ENCODE measurements at places on chromosomes 3 and 15.

GRCh38 chr15:35505141-35505540 is 40.8 kb downstream of the DPH6 start:
- DNase-seq, result no peak

- peak; percentile 66 for DNase-seq
Observed at GRCh38 chr3:152376351-152377183, 107.8 kb downstream of the MBNL1 start.

DNA sequence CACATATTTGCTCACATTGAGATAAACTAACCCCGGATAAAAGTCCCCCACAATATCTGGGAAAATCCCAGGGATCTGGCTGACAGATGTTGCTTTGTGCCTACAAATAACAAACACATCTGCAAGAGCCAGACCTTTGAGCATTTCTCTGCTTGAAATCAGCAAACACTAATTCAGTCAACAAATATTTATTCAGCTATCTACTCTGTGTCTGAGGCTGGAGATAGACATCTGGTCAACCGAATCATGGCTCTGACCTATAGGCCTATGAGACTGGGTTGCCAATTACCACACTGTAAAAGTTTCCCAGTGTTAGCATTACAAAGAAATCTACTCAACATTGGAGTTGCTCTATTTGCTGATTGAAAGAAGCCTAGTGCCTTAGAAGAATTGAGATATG is 201.1 kb upstream of the CADPS start:
- DNase-seq, result no peak

DNA sequence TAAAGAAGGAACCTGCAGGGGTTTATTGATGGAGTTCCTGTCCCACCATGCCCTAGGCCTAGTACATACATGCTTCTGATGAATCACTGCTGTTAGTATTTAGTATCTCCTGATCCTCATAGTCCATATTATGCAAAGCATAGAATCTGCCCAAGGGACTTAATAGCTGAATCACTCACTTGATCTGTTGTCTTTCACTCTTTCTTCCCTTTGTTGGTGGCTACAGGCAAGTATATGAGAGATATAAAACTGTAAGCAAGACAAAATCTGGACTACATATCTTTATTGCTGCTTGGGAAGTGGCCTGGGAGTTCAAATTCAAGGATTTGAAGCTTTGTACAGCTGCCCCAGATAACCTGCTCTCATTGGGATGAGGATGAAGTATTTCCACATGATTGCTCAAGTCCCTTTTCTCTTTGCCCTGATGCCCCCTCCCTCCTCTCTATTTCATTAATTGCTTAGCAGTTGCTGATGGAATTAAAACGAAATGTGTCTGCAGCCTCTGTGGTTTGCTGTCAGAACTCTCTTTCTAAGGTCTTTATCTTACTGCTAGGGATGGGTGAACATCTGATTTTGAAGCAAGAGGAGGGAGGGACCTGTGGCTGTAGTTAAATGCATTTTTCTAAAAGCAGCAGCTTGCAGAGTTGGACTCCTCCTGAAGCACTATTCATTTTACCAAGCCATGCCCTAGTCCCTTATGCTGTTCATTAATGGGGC is 114.1 kb downstream of the ZNF609 start:
- peak; percentile 62 for DNase-seq

- DNase-seq, result no peak
Observed at GRCh38 chr15:90924375-90924774, 8.0 kb downstream of the HDDC3 start.

DNA sequence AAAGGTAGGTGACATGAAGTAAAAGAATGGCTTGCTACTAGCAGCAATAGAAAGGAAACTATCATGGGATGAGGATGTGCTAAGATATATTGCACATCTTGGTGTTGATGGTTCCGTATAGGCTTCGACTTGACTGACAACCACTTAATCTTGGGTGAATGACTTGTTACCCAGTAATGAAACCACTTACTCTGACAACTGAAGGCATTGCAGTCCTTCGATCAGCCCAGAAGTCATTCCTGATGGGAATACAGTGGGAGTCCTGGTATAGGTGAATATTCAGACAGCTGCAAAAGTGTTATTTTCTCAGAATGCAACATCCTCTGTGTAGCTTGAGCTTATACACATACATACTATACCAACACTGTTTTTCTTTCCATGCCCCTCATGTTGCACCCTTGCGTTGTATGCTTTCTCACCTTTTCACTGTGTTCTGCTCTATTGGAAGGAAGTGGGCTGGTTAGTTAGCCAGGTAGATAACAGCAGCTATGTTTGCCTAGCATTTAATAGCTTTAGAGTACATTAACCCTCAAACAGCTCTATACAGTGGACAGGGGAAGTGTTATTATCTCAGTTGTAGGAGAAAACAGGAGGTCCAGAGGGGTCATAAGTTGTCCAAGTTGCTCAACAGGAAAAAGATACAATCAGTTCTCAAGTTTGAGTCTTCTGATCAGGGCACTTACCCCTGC is 376.5 kb downstream of the MFSD1 start:
- DNase-seq, result no peak

DNA sequence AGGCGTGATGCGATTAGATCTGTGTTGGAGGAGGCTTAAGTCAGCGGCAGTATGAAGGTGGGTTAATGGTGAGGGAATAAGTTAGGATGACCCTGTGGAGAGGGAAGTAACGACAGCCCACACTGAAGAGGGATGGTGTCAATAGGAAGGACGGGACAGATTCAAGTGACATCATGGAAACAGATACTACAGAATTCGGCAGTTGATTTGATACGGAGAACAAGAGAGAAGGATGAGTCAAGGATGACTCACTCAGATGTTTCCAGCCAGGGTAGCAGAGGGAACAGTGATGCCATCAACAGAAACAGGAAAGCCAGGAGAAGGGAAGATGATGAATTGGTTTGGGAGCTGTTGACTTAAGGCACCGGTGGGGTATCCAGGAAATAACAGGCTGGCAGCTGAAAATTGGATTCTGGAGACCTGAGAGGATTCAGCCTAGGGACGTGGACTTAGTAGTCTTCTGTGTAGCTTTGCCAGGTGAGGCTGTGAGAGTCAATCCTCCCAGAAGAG is 38.0 kb downstream of the SHC4 start:
- DNase-seq, result peak; percentile 93

- no peak for DNase-seq
Observed at GRCh38 chr3:151166161-151166560, 36.9 kb downstream of the GPR171 start.

- peak; percentile 64 for DNase-seq
Observed at GRCh38 chr3:106824856-106825255, 552.4 kb upstream of the CCDC54 start.

DNA sequence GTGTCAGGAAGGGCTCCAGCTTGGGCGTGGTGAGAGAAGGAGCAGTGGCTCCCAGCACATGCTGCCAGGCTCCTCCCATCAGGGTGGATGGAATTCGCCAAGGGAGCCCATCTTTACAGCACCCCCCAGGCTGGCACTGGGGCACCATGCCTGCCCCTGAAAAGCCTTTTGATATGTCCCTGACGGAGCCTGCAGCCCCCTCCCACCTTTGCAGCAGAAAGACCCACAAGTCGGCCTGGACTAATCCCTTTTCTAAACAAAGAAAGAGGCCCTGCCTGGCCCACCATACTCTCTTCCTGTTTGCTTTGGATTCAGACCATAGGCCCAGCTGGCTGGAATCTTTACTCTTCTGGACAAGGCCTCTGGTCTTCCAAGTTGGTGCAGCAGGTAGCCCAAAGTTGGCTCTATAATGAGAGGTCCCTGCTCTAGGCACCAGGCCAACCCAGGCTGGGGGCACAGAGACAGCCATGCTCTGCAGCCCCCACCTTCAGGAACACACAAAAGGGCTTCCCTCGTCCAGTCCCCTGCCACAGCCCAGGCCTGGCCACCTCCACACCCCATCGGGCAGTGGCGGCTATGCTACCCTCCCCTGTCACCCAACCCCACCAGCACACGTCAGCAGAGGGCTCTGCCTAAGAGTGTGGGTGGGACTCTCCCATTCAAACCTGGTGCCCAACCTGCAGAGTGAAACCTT is 5.4 kb downstream of the ANPEP start:
- no peak for DNase-seq

DNA sequence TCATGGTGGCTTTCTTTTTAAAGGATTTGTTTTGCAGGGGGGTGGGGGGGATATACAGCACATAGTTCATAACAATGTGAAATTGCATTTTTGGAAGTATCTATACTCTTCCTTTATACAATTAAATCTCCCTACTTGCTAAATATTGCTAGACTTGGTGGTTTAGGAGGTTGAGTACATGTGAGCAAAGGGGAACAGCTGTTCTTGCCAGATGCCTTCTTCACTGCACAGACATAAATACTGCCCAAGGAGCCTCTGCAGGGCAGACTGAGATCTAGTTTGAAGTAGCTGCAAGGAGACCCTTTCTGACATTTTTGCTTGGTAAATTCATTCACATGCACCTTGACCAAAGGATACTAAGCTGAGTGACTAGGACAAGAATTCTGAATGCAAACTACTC is 228.6 kb upstream of the IL12A start:
- no peak for DNase-seq

- peak; percentile 19 for DNase-seq
Observed at GRCh38 chr3:23075496-23075895, 127.6 kb upstream of the UBE2E2 start.

DNA sequence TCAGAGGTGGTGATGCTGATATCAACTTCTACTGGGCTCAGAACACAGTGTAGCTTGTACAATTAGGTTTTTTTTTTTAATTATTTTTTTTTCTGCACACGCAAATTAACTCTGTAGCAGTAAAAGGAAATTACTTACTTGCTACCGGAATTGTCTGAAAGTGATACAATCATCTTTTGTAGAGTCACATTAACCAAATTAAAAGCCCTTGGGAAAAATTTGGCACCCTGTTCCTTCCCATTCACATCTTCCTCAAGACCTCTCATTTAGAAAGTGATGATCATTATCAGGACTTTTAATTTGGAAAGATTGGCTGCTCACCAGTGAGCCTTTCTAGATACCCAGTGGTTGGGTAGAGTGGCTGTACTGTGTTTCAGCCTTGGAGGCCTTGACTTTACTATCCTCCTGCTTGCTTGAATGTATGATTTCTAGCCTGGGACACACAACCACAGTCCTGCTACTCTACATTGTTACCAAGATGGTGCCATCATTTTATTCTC is 158.3 kb downstream of the ECT2 start:
- DNase-seq, result no peak

GRCh38 chr3:129973853-129974563 is 512 bp upstream of the TRH start:
- DNase-seq, result no peak

DNA sequence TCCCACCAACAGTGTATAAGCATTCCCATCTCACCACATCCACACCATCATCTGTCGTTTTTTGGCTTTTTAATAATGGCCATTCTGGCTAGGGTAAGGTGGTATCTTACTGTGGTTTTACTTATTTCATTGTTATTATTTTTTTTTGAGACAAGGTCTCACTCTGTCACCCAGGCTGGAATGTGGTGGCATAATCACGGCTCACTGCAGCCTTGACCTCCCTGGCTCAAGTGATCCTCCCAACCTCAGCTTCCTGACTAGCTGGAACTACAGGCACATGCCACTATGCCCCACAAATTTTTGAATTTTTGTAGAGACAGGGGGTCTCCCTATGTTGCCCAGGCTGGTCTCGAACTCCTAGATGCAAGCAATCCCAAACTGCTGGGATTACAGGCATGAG is 11.0 kb upstream of the CSRNP1 start:
- no peak for DNase-seq

DNA sequence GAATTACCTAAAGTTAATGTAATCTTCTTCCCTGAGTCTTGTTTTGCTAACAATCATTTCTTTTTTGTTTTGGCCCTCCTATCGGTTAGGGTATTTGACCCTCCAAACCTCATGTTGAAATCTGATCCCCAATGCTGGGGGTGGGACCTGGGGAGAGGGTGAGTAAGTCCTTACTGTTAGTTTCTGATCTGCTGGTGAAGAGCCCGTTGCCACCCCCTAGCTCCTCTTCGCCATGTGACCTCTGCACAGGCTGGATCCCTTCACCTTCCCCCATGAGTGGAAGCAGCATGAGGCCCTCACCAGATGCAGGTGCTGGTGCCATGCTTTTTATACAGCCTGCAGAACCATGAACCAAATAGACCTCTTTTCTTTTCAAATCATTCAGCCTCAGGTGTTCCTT is 62.8 kb upstream of the ADCY5 start:
- DNase-seq, result no peak

- DNase-seq, result no peak
Observed at GRCh38 chr15:67806536-67806935, 18.8 kb upstream of the SKOR1 start.

DNA sequence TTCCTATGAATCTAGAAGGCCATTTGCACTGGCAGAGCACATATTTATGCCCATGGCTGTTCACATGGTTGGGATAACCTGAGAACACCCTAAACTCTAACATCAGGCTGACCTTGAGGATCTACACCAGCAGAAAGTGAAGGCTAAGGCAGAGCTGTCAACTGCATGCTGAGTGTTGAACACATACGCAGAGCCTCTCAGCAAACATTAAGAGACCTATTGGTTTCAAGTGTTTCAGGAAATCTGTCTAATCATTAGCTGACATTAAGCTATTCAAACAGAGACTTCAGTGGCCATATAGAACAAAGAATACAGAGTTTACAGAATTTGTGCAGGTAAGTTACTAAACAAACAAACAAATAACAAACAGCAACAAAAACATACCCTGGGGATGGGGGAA is 16.1 kb upstream of the SEC61A1 start:
- DNase-seq, result no peak

DNA sequence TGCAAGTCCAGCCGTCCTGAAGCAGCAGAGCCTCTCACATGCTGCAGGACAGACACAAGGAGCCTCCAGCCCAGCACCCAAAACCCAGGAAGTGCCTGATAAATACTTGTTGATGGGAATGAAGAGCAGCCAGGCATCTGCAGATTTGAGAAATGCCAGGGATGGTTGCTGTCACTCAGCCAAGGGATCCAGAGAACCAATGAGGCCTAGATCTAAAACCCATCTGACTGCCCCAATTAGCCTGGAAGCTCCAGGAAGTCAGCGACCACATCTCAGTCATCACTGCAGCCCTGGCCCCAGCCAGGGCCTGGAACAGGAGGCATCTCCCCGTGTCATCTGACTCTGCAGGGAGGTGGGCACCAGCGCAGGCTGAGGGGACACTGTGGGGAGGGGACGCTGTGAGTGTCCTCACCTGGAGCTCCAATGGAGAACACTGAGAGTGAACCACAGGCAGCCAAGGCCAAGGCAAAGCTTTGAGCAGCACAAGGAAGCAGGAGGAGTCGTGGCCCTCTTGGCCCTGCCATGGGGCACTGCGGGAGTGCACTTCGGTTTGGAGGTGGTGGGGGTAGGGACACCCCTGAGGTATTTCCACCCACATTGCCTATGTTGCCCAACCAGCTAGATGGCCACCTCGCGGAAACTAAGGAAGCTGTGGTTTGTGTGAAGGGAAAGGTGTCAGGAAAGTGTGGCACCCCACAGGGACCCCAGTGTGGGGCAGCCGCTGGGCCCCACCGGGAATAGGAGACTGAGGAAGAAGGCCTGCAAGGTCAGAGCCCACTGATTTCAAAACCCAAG is 229.5 kb downstream of the VPS13C start:
- no peak for DNase-seq

DNA sequence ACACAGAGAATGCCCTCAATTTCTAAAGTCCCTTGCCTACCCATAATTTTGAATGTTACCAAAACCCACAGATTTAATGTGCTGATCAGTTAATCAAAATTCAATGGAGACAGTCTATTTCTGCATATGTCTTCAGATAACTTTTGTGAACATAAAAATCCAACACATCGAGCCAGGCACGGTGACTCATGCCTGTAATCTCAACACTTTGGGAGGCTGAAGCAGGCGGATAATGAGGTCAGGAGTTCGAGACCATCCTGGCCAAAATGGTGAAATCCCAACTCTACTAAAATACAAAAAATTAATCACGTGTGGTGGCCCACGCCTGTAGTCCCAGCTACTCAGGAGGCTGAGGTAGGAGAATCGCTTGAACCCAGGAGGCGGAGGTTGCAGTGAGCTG is 49.3 kb downstream of the PEAK1 start:
- DNase-seq, result no peak

- DNase-seq, result no peak
Observed at GRCh38 chr15:75109021-75109735, 85.8 kb downstream of the PPCDC start.

All from HFFc6 (cell line).